ENCODE measurements at places on chromosomes 16 and 17.

DNA sequence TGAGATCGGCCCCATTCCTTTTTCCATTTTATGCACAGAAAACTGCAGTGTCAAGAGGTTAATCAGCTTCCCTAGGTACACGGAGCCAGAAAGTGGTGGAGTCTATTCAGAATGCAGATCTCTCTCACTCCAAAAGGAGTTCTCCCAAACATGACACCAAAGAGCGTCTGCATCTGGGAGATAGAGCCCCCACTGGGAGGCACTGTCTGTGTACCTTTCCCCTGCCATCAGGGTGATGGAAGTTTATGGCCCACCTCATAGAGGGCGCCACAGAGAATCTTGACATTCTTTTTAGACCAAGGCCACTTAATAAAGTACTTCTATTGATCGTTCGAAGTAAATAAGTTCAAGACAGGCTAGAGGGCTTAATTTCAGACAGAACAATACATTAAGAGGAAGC lies 493.7 kb upstream of the ERCC4 start:
- no peak for DNase-seq

DNA sequence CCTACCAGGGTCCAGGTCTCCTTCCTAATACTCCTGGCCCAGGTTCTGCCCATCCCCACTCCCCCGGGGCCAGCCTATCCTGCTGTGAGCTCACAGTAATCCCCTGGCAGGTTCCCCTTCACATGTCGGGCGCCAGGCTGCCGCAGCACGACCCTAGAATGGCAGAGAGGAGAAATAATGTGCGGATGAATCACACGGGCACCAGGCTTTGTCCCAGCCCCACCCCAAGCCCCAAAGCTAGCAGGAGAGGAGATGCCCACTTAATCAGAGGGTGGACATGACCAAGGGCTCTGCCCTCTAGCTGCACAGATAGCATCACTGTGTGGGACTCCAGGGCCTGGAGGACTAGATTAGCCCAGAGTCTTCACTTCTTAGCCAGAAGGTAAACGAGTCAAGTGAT lies 39.5 kb downstream of the ST3GAL2 start:
- DNase-seq: no peak

- no peak for DNase-seq
Observed at GRCh38 chr16:12771341-12771798, 32.3 kb downstream of the CPPED1 start.

- DNase-seq: no peak
Observed at GRCh38 chr17:61482467-61482866, 30.2 kb downstream of the TBX4 start.

GRCh38 chr16:68064791-68065365 lies 20.3 kb upstream of the NFATC3 start:
- peak; percentile 54 for DNase-seq

DNA sequence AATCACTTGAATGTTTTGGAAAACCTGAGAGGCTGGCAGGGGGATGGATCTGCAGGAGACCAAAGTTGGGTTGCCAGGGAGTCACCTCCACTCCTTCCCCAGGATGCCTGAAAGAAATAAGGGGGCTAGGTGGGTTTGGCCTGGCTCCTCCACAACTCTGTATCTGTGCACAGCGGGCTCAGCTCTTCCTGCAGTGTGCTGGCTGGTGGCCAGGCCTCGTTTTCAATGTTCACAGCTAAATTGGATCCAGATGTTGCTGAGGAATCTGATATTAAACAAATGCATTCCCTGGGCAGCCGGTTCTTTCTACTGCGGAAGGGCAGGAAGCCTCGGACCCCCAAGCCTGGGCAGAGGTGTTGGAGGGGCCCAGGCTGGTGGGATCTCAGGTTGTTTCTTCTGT lies 106.2 kb downstream of the N4BP1 start:
- no peak for DNase-seq

Data from tibial artery (tissue), 4 donors.